ENCODE measurements at places on chromosomes 1 and 21.

- no peak for DNase-seq
These were observed 22.4 kb downstream of the CAPZB start for GRCh38 chr1:19462781-19463503.

DNA sequence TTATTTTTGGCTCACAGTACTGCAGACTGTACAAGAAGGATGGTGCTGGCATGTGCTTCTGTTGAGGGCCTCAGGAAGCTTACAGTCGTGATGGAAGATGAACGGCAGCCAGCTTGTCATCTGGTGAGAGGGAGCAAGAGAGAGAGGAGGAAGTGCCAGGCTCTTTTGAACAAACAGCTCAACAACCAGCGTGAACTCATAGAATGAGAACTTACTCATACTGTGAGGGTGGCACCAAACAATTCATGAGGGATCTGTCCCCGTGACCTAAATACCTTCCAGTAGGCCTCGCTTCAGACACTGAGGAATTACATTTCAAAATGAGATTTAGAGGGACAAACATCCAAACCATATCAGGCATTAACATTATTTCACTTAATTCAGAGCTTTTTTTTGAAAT, 84.7 kb downstream of the PKN2 start:
- no peak for DNase-seq

GRCh38 chr1:101122452-101123166, 97.0 kb upstream of the DPH5 start:
- no peak for DNase-seq

GRCh38 chr1:230864441-230864840, 3.9 kb downstream of the C1orf198 start:
- DNase-seq, result no peak

- no peak for DNase-seq
These were observed 2.6 kb upstream of the TENT5B start for GRCh38 chr1:27015260-27015659.

DNA sequence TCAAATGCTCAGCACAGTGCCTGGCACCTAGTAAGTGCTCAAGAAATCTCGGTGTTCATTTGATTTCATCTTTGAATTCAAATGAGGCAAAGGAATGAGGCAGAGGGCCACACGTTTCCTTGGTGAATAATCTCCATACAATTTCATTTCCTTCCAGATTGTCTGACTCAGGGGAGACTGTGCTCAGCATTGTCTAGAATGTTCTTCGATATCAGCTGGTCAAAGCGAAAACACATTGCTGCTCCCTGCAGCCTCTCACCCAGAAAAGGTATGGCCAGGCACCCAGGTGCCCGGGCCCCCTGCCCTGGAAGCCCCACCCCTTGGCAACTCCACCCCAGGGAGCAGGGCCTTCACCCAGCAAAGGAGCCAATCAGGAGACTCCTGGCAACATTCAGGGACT, 55.8 kb downstream of the FBXO2 start:
- no peak for DNase-seq

DNA sequence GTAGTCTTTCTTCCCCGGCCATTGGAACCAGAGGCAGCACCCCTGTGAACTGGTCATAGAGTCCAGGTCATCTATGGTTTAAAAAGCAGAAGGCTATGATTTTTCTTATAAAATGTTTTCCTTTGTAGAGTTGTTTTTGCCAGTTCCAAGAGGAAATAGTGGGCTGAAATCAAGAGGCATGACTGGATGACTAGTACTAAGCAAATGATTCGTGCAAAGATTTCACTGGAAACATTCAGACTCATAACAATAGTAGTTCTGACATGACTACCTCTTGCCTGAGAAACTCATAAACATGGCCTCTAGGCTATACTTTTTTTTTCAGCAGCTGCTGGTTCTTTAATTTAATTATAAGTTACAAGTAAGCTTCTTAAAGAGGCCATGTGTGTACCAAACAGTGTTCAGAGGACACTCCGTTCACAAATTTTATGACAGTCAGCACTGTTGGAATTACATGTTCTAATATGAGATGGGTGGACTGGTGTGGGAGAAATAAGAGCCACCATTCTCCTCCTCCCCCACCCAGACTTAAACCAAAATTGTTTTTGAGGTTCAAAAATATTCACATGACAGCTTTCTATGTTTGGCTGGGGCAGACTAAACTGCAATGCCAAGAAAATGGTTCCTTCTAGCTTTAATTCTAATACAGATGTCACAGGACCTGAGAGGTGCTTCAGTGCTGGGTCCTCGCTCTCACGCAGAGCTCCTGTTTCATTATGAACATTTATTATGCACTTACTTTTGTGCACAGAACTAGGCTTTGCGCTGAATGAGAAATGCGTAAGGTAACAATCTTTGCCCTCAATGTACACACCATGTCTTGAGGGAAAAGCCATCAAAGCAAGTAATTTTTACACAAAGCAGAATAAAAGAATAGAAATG, 147.5 kb downstream of the ZC3H11B start:
- no peak for DNase-seq

- DNase-seq, result no peak
These were observed 65.5 kb downstream of the DMRTB1 start for GRCh38 chr1:53524428-53525375.

DNA sequence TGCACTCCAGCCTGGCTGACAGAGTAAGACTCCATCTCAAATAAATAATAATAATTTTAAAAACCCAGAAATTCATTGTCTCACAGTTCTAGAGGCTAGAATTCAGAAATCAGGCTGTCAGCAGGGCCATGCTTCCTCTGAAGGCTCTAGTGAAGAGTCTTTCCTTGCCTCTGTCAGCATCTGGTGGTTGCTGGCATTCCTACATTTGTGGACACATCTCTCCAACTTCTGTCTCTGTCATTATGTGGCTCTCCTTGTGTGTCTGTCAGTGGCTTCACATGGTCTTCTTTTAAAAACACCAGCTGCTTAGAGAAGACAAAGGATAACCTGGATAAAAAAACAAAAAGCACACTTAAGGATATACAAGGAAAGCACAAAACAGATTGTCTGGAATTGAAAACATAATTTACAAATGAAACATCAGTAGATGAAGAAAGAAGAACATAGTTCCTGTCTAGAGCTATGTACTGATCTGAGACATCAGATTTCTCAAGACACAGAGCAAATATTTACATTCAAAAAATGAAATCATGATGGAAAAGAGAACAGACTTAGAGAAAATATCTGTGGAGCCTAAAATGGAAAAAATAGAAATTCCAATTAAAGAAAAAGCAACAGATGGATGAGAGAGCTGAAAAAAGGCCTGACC, 32.7 kb upstream of the ASB17 start:
- DNase-seq, result no peak

GRCh38 chr1:161261261-161262235, 3.0 kb downstream of the PCP4L1 start:
- no peak for DNase-seq

- DNase-seq, result no peak
These were observed 5.5 kb downstream of the CEPT1 start for GRCh38 chr1:111145542-111145941.

GRCh38 chr1:105556266-105556665, 1500.2 kb upstream of the PRMT6 start:
- no peak for DNase-seq

GRCh38 chr1:89599332-89599630, 33.6 kb upstream of the LRRC8C start:
- no peak for DNase-seq

GRCh38 chr1:5551274-5551975, 440.8 kb downstream of the NPHP4 start:
- DNase-seq, result no peak

DNA sequence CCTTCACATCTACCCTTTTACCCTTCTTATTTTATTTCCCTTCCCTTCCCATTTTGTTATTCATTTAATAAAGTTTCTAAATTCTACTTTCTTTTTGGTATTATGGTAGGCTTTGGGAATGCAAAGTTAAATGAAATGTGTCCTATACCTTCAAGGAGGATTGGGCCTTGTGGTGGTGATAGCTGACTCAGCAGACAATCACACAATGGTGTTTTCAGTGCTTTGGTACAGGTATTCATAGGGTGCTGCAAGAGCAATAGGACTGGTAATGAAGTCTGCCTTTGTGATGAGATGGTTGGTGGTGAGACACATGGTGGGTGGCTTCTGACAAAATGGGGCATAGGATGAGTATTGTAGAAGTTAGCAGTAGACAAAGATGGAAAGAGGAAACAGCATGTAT, 21.9 kb upstream of the SPAG17 start:
- DNase-seq, result no peak

DNA sequence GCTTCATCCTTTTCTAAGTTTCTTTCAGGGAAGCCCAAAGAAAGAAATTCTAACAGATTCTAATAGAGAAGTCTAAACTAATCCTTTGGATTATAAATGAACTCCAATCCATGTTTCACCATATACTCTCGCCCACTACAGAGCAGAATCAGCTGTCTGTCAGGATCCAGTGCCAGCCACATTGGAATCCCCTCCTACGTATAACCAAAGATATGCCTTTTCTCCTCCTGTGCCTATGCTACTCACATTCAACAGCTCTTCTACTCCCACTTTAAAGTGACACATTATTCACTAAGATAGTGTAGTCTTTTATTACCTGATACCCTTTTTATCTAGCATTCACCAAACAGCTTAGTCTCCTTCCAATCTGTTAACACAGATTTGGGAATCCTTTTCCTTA, 3.1 kb downstream of the ETV3 start:
- no peak for DNase-seq

GRCh38 chr1:195664628-195665027, 943.6 kb downstream of the KCNT2 start:
- no peak for DNase-seq

DNA sequence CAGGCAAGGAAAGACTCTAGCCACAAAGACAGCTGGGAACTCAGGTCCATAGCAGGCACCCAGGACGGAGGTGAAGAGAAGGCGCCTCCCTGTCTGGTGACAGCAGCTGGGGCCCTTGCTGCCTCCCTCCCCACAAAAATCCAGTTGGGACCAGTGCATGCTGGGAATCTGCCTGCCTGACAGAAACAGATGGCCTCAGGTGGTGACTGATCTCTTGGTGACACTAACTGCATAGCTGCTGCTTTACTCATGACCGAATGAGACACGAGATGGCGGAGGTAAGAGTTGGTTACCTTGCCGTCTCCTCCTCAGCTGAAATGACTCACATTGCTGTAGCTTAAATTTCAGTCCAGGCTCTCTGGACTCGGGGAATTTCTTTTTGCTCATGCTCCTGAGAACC, 130.3 kb downstream of the FGGY start:
- no peak for DNase-seq

DNA sequence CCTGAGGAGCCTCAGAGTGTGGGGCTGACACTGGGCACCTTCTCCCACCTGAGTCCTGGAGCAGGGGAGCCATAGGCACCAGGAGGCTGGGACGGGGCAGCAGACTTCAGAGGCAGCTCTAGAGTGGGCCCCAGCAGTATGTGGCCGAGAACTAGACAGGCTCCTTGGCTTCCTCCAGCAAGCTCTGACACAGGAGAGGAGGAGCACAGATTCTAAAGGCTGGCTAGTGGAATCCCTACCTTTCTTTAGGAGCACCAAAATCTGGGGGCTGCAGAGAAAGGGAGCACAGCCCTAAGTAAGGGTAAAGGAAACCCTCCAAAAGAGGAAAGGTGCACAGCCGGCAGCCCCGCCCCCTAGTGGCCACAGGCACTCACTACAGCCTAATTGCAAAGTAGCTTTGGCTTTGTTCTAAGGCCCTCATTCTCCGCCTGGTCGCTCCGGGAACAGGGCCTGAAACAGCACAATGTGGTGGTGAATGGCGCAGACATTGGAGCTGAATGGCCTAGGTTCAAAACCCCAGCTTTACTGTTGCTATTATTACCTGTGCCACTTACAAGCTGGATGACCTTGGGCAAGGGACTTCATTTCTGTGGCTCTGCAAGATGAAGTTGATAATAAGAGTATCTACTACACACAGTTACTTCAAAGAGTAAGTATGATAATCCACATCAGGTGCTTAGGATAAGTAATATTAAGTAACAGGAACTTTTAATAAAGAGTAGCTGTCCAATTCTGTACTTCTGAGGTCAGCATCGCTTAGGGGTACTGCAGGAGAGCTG, 8.8 kb upstream of the GUCA2A start:
- peak; percentile 67 for DNase-seq

GRCh38 chr1:12057382-12057781, 5.7 kb upstream of the TNFRSF8 start:
- no peak for DNase-seq

DNA sequence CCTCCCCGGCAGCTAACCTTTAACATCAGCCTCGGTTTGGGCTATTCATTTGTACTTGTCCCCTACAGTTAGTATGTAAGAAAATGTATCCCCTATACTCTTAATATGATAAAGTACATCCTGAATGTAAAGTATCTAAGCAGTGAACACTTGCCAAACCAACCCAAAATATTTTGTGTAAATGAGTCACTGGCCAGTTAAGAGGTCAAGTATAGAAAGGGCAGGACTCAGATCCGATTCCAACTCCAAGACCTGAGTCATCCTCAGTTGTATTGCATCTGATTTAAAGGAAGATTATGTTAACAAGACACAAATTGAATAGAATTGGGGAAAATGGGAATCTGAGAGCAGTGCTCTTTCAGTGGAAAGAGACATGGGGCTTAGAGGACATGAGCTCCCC, 84.4 kb downstream of the CD58 start:
- DNase-seq, result no peak

- no peak for DNase-seq
These were observed 23.3 kb upstream of the TNNI1 start for GRCh38 chr1:201444792-201445191.

DNA sequence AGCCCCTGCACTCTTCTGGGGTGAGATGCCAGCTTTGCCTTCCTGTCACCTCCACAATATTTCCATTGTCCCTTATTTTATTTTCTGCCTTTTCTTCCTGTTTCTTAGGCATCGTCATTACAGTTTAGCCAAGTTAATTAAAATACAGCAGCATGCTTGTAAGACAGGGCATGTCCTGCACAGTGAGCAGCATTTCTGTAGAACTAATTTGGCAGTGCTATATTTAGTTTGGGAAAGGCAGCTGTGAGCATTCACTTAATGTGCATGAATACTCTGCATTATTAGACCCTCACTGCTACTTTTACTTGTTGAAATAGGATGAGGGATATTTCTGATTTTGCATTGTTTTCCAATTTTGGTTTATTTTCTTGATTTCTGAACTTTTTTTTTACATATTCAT, 133.3 kb downstream of the KCNK2 start:
- DNase-seq, result no peak

DNA sequence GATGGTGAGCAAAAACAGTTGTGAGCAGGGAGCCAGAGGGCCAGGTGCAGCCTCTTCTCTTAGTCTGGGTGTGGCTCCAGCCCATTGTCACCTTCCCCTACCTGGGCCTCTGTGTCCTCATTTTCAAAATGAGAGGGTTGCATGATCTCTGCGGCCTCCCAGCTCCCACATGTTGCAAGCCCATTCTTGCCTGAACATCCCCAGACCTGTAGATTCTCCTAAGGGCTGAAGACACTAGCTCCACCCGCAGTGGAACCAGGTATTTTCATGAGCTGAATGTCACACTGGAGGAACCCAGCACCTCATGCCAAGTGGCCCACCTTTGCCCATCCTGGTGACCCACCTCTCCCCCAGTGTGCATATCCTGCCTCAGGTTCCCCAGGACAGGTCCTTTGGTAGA, 12.3 kb downstream of the IKBKE start:
- DNase-seq, result no peak

- DNase-seq, result no peak
These were observed 58.6 kb downstream of the ZNF644 start for GRCh38 chr1:90963236-90963635.
